SW480 (cell line): ENCODE measurements at places on chromosomes 11 and 22.

DNA sequence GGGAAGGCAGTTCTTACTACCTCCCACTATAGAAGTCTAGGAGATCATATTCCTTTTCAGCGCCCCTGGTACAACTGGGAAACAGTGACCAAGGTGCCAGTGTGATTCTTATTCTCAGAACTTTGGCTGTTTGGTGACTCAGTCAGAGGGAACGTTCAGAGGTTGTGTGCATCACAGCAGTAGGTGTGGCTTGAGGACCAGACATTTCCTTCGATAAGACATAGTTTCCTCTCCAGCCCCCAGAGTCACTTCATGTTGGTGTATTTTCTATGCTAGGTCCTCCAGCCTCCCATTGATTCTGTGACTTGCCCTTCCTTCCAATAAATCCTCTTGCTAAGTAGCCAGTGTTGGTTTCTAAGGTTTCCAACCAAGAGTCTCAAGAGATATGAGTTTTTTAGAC, 171.9 kb upstream of the MPPED2 start:
- DNase-seq = no peak

DNA sequence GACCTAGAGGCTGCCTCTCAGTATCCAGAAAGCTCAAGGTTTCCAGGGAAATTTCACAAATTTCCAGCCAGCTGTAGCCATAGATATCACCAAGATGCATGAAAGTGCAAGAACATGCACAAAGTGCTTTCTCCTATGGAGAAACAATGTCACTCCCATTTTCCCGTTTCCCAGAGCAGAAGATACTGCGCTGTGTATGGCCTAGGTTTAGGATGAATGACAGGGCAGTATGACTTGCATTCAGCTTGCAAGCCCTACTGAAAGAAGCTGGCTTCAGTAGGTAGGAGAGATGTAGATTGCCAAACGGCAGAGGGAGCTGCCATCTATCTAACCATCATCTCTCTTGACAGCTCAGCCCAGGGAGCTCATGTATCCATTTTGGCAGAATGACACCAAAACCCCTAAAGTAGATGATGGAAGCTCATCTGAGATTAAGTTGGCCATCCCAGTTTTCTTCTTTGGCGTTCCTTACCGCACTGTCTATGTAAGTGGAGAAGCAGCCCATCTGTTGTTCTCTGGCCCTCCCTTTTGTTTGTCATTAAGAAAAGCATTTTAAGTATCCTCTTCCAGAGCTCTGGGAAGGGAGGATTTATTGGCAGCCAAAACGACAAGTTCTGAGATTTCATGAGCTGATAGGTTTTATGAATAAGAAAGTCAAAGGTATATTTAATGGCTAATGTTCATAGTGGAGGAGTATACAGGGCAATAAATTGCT, 4.6 kb downstream of the TECTA start:
- no peak for DNase-seq

- no peak for DNase-seq
Observed at GRCh38 chr11:18081551-18081950, 24.3 kb downstream of the SAAL1 start.

- no peak for DNase-seq
Observed at GRCh38 chr11:63756919-63757761, 11.4 kb downstream of the ZFTA start.

- peak; percentile 99 for DNase-seq
Observed at GRCh38 chr22:36331306-36331911, 56.4 kb downstream of the MYH9 start.

GRCh38 chr11:109697140-109697843, 275.3 kb downstream of the C11orf87 start:
- DNase-seq = peak; percentile 6

- peak; percentile 62 for DNase-seq
Observed at GRCh38 chr11:67582011-67582410, 1.6 kb upstream of the GSTP1 start.

DNA sequence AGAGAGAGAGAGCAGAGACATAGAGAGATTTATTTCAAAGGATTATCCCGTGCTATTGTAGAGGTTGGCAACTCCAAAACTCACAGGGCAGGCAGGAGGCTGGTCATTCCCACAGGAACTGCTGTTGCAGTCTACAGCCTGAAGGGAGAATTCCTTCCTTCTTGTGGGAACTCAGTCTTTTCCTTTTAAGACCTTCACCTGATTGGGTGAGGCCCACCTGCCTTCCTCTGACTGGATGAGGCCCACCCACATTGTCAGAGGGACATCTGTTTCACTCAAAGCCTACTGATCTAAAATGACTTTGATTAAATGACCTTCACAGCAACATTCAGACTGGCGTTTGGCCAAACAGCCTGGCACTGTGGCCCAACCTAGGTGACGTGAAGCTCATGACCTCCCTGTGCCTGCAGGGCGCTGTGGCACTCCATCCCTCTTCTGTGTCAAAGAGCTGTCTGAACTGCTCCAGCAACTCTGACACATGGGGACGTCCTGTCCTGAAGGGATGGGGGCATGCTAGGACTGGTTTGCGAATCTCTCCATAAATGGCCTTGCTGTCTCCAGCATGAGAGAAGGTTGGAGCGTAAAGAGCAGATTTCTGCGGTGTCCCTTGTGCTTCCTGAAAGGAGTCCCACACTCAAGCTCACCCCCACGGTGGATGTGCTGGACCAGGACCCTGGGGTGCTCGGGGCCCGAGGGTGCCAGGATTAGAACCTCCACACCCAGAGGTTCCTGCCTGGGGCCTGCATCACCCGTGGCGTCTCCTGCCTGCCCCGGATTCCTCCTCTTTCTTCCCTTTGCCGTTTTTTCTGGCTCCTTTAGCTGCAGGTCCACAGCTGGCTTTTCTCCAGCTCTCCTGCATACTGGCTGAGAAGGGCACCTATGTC, 20.7 kb downstream of the KRTAP5-5 start:
- no peak for DNase-seq

- DNase-seq = no peak
Observed at GRCh38 chr22:20246368-20247009, 21.6 kb downstream of the RTN4R start.

DNA sequence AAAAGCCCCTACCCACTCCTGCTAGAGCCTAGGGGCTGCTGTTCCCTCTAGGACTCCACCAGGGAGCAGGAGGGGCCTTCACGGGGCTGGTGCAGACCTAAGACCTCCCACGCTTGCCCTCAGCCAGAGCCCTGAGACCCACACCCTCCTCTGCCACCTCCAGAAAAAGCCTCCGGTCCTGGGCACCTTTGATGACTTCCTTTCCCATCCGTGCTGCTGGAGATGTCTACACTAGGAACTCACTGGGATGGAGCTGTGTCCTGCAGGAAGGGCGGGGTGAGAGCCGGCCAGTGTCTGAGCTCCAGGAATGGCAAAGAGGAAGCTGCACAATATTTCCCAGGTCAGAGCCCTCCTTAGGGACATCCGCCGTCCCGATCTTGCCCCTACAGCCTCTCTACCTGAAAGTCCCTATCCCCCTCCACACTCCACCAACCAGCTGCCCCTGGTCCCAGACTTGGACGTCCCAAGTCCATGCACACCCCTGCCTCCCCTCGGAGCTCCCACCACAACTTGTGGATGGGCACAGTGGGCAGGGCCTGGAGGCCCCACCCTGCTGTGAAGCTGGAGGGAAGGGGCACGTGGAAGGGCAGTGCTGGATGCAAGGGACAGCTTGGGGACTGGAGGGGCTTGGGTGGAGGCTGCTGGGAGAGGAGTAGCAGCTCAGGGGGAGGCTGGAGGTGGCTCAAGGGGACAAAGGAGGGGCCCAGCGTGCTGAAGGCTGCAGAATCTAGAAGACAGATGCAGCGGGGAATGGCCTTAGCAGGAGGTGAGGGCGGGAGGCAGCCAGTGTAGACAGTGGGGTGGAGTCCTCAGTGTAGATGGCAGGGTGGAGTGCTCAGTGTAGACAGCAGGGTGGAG, 13.5 kb upstream of the LRP5 start:
- DNase-seq = peak; percentile 76

GRCh38 chr11:125343086-125343717, 152.9 kb downstream of the FEZ1 start:
- no peak for DNase-seq

DNA sequence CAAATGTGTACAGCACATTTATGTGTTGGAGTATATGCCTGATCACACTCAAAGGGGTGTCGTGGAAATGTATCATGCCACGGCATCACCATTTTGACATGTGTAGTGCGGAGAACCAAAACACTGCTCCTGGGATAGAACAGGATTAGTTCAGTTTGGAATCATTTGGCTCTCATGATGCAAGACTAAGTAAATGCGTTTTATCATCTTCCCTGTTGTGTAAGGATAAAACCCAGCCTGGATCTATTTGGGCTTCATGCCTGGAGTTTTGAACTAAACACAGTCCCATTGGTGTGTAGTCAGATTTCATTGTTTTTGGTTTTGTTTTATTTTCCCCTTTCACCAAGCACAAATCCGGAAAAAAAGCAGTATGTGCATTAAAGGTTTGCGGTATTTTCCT, 574.3 kb downstream of the NTM start:
- DNase-seq = no peak

DNA sequence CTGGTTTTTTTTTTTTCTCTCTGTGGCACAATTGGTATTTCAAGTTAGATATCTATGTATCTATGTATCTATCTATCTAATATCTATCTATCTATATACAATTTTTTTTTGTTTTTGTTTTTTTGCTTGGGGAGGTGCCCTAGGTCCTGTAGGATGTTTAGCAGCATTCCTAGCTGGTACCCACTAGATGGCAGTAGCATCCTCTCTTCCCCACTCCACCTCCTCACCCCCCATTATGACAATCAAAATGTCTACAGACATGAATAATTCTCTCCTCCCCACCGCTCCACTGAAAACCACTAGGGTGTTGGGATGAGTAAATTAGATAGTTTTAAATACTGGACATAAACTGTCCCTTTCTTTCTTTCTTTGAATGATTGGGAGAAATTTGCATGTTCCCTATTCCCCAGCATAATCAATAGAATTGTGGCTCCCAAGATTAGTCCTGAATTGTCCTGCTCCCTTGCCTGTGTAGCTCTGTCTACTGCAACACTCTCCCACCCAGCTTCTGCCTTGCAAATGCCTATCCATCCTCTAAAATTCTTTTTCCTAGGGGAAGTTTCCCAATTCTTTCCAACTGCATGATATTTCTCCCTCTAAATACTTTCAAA, 1152.4 kb downstream of the LRRC4C start:
- DNase-seq = peak; percentile 41

- no peak for DNase-seq
Observed at GRCh38 chr22:29156507-29156906, 49.2 kb upstream of the EMID1 start.

DNA sequence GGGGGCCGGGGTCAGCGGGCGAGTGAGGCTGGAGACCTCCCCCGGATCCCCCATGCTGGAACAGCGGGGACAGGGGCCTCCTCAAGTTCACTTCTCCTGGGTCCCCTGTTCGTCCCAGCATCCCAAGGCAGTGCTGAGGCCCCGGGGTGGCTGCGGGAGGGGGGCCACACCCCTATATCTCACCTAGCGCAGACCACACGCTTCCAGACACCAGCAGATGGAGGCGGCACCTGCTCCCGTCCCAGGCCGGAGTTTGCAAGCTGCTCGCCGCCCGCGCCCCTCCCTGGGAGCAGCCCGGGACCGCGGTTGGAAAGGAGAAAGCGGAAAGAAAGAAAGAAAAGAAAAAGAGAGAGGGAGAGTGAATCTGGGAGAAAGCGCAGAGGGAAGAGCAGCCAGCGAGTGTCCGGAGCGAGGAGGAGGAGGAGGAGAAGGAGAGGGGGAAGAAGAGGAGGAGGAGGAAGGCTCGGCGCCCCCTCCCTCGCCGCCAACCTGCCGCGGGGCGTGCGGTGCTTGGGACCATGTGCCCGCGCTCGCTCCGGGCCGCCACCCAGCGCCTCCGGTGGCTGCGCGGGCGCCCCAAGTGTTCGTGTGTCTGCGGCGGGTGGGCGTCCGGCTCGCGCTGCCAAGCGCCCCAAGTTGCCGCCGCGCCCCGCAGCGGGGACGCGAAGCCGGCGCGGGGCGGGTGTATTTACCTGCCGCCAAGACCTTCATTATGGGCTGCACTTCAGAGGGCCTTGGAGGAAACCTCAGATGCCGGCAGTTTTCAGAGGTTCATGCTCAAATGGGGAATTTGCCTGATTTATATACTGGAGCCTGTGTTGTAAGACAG, at the start of gene LIF:
Gene LIF, minus strand, starts transcription at position 775 of the 829 bp plus-strand sequence. Its CDS starts 64 bp downstream, at position 711.
- peak; percentile 65 for DNase-seq

DNA sequence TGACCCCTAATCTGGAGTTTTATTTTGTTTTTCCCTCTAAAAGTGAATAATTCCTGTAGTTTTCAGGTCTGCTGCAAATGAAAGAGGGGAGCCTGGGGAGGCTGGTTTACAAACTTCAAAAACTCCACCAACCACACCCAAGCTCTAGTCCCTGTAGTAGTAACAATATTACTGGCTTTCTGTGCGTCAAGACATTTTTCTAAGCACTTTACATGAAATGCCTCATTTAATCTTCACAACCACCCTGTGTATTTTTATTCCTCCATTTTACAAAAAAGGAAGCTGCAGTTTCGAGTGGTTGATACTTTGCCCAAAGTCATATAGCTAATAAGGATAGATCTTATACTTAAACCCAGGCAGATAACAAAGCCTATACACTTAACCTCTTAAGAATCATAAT, 23.5 kb downstream of the CTNND1 start:
- DNase-seq = no peak

DNA sequence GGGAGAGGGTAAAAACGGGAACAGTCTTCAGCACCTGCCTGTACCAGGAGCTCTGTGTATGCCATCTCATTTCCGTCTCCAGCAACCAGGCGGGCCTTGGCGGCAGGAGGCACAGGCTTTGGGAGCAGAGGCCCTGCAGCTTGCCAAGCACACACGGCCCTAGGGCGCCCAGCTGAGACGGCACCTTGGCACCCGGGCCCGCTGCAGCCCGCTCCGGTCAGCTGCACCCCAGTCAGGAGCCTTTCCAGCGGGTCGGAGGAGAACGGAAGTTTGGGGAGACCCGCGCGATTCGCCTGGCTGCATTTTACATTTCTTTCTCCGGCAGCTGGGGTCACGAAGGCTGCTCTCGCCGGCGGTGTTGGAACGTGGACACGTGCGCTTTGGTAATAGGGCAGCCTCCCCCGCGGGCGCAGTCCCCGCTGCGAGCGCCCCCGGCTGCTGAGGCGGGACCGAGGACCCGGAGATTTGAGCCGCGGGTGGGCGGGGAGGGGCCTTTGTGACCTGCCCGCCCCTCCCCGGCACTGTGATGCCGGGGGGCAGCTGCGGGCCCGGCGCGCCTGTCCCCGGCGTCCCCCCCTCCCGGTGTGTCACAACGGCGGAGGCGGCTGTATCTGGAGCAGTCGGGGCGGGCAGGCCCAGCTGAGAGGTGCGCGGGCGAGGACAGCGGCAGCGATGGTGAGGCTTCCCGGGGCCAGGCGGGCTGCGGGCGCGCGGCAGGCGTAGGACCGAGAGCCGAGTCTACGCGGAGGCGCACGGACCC, at the start of gene TUBA8:
Gene TUBA8, plus strand, starts transcription at position 616 of the 760 bp plus-strand sequence. Its CDS starts 57 bp downstream, at position 673.
- DNase-seq = peak; percentile 48

- DNase-seq = no peak
Observed at GRCh38 chr11:2507212-2507901, 62.5 kb downstream of the KCNQ1 start.

- DNase-seq = no peak
Observed at GRCh38 chr11:15931497-15931896, 424.8 kb downstream of the SOX6 start.

GRCh38 chr22:34784056-34784455, 281.9 kb upstream of the ISX start:
- no peak for DNase-seq

GRCh38 chr22:46078241-46079092, 71.9 kb upstream of the PPARA start:
- peak; percentile 90 for DNase-seq
